ENCODE measurements at places on chromosomes 1 and 21.

DNA sequence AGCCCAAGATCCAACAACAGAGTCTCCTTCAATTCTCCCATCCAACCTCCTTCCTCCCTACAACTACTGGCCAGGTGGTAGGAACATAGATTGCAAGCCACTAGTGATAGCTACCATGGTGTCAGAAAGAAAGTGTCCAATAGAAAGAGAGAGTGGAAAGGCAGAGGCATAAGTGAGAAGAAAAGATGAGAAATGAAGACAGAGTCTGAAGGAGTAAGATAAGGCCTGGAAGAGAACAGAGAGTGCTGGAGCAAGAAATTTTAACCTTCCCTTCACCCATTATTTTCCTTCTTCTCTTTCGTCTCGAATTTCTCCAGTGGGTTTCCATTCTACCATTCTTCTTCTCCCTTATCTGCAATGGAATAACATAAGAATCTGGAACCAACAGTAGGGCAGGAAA, 57.9 kb downstream of the CDC42BPA start:
- DNase-seq = no peak

DNA sequence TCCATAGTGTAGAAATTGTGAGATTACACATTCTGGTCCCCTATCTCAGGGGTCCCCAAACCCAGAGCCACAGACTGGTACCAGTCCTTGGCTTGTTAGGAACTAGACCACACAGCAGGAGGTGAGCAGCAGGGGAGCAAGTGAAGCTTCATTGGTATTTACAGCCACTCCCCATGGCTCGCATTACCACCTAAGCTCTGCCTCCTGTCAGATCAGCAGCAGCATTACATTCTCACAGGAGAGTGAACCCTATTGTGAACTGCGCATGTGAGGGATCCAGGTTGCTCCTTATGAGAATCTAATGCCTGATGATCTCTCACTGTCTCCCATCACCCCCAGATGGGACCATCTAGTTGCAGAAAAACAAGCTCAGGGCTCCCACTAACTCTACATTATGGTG, 229.7 kb upstream of the IRF2BP2 start:
- no peak for DNase-seq

DNA sequence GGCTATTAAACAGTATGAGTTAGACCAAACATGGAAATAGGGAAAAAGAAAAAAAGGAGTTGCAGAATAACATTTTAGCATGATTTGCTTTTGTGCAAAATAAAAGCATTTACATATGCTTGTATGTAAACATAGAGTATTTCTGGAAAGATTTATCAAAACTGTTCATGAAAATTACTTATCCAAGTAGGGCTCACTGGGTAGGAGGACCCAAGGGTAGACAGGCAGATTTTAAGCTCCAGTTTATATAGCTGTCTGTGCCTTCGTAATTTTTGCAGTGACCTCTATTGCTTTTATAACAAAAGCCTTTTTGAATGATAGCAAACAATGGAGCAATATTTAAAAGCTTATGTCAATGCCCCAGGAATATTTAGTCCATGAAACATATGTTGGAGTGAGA, 228.8 kb upstream of the IRF2BP2 start:
- no peak for DNase-seq

DNA sequence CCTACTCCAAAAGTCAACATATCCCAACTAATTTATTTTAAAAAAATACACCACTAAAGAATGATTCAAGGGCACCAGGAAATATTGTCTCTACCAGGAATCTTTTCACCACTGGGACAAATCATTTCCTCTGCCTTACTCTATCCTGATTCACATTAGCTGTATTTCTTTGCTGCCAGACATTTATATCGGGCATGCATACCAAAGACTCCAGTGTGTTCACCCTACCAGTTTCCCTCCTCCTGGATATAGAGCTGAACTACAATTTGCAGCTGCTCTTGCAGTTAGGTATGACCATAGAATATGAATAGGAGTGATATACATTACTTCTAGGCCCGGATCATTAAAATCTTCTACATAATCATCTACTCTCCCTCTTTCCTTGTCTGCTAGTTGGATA, 7.6 kb downstream of the KCNJ6 start:
- DNase-seq = no peak

GRCh38 chr1:187689129-187689528, 860.4 kb downstream of the PLA2G4A start:
- peak; percentile 6 for DNase-seq

DNA sequence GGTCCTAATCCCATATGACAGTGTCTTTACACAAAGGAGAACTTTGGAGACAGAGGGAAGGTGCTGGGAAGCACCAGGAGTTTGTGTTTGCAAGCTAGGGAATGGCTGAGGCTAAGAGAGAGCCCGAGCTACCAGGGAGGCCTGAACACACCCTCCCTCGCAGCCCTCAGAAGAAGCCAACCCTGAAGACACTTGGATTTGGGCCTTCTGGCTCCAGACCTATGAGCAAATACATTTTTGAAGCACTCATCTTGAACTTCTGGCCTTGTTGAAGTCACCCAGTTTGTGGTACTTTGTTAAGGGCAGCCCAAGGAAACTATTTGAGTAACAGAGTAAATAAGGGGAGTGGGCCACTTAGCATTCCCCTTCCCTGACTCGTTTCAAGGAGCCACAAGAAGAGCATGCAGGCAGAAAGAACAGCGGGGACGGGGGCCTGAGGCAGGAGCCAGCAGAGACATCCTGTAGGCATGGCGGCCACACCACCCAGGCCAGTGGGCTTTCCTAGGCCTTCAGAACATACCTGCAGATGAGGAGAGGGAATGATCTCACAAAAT, 13.2 kb upstream of the QSOX1 start:
- no peak for DNase-seq

DNA sequence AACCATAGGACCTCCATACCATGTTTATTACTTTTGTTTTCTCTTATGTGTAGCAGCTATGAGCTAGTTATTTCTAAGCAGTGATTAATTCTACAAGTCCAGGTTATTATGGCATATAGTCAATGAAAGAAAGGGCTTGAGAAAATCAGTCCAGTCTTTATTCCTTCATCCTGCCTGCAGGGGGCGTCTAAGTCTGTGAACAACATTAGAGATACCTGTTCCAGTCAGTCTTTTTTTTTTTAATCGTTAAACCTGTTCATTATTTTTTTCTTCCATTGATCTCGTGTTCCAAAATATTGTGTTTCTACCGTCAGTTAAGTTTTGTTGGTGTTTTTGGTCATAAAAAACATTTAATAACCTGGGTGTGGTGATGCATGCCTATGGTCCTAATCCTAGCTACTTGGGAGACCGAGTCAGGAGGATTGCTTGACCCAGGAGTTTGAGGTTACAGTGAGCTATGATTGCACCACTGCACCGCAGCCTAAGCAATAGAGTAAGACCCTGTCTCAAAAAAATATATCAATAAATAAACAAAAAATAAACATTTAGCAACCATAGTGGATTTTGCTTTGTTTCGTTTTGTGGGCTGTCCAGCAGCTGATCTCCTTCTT, 29.4 kb upstream of the CD2 start:
- DNase-seq = no peak

- DNase-seq = no peak
Measured at GRCh38 chr1:227741166-227741870, 6.1 kb downstream of the SNAP47 start.

DNA sequence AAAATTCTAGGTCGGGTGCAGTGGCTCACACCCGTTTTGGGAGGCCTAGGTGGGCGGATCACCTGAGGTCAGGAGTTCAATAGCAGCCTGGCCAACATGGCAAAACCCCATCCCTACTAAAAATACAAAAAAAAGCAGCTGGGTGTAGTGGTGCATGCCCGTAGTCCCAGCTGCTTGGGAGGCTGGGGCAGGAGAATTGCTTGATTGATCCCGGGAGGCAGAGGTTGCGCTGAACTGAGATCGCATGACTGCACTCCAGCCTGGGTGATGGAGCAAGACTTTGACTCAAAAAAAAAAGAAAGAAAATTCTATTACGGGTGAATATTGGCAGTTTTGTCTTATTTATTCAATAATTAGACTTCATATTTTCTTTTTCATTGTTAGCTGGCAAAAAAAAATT, 62.1 kb downstream of the SNX7 start:
- DNase-seq = no peak

DNA sequence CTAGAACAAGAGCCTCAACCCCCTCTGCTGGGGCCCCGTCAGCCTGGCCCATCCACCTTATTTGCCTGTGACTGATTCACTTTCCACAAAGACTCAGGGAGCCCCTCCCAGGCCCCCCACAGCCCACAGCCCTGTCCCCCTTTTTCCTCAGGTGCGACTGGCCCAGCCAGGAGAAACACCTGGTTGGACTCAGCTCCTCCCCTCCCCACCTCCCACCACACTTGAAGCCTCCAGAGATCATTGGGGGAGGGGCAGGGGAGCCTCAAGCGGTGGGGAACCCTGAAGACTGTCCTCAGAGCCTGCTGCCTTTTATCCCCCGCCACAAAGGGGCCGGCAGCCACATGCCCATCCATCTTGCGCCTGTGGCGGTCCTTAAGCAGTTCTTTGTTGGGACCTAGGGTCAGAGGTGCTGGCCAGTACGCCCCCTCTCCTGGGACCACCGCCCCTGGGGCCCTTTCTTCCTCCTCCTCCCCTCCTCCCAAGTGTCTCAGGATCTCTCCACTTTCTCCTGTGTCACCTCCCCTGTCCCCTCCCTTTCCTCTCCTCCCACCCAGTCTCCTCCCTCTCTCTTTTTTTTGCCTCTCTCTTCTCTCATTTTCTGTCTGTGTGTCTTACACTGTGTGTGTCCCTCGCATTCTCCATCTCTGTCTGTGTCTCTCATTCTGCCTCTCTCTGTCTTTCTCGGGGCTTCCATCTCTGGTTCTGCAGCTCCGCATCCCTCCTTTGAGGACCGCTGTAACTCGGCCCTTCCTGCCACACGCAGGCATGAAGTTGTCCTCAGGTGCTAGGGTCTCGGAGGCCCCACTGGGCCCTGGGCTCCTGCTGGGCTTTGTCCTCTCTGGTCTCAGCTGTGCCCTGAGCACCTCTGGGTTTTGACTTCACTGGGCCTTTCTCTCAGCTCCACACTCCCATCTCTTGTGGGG, 12.2 kb downstream of the CRABP2 start:
- no peak for DNase-seq

DNA sequence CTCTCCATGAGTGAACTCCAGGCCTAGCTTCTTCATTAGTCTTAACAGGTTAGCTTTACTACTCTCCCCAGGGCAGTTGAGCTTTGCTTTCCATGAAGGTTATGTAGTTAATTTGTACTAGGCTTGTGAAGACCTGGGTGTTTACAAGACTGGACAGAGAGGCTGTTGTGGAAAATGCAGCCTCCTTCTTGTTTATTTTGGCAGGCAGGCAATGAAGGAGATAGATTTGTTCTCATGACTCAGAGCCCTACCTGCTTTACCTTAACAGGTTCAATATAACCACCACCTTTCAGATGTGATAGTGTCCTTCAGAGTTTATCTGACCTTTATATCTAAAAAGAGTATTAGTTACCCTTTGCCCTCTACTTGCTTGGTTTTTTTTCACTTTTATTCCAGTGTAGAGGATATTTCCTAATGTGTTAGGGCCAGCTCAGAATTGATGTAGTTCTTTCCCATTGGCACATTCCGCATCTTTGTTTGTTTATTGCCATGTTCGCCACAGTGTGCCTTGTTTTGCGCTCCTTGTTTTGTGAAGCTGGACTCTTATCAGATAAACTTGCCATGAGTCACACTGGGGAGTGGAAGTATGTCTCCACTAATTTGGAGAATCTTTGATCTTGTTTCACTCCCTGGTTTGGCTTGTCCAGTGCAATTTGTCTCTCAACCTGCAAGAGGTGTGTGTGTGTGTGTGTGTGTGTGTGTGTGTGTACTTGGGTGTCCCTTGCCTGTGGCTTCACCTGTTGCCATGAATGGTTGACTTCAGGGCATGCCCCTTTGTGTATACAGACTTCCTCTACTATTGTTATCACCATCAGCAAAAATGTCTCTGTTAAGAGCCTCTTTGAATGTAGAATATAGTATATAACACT, 87.4 kb upstream of the MACF1 start:
- DNase-seq = no peak

DNA sequence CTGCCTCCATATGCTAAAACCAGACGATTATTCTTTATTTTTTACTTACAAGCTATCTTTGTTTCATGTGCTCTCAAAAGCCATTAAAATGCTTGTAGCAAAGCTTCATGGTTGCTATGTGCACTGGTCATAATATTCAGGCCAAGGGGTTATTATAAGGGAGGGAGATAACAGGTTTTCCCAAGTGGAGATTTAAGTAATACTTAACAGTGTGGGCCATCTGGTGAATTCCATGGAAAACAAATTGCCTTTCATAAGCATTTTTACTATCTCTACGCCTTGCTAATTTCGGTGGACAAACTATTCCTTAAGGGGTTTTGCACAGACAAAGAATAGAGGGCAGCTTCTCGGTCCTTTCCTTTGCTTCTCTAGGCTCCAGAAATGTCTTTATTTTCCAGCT, 137.8 kb downstream of the NUF2 start:
- DNase-seq = no peak

GRCh38 chr21:36237441-36237840, 80.8 kb downstream of the DOP1B start:
- DNase-seq = no peak

DNA sequence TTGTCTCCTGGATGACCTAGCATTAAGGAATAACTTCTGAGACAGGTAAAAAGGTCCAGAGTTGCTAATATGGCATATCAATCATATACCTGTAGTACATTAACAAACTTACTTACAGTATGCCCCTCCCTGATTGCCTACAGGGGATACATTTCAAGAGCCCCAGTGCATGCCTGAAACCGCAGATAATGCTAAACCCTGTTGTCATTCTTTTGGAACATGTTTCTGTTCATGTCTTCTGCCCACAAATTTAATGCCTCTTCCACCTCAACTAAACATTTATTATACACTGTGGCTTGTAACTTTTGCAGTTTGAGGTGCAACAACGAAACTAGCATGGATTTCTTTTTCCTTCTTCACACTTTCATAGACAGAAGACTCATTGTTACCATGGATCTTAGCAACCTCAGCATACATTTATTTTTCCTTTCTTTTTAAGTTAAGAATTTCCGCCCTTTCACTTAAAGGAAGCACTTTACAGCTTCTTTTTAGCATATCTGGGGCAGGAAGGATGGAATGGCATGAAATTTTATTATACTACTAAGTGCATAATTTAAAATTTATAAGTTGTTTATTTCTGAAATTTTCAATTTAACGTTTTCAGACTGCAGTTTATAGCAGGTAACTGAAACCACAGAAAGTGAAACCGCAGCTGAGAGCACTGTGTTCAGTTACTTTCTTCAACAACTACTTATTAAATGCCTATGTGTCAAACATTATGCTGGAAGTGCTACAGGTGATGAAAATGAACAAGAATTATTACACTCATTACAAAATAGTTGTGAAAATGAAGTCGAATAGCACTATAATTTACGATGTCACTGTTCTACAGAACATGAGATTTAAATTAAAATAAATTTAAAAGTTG, 25.3 kb downstream of the F13B start:
- DNase-seq = no peak

- DNase-seq = no peak
Measured at GRCh38 chr1:160813215-160813614, 17.2 kb downstream of the LY9 start.

Data from forelimb muscle (tissue), 1 donor.